ENCODE measurements at places on chromosomes 11 and 22.
A peak's percentile ranks its signal among the peaks of the same experiment; 100 is the strongest.

- DNase-seq = no peak
Observed at GRCh38 chr11:75554258-75555022, 7.6 kb upstream of the SERPINH1 start.

DNA sequence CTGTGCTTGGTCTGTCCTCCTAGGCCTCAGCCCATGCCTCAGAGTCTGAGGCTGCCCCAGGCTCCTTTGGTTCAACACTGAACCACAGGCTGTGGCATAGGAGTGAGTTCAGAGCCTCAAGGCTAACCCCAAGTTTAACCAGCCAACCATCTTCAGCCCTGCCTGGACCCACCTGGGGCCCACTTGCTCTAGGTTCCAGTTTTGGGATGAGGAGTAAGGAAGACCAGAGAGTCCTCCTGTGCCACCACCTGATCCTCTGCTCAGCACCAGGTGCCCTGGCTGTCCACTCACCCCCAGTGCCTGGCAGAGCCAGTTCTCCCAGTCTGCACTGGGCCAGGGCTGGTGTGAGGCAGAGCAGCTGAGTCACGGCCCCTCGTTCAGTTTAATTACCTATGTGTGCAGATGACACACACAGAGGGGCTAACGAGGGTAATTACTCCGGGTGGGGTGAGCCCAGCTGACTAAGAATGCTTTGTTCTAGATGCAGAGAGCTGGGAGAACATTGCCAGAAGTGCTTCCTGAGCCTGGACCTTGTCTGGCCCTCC is 12.0 kb upstream of the TMPRSS13 start:
- DNase-seq = no peak

GRCh38 chr11:64814712-64815187 is 4.4 kb upstream of the MEN1 start:
- no peak for DNase-seq

GRCh38 chr11:64444838-64445441 is 86.0 kb downstream of the RPS6KA4 start:
- DNase-seq = no peak

GRCh38 chr11:47136327-47136726 is 40.4 kb downstream of the ARFGAP2 start:
- no peak for DNase-seq

GRCh38 chr11:66957971-66958231 is 282 bp downstream of the PC start:
- no peak for DNase-seq

DNA sequence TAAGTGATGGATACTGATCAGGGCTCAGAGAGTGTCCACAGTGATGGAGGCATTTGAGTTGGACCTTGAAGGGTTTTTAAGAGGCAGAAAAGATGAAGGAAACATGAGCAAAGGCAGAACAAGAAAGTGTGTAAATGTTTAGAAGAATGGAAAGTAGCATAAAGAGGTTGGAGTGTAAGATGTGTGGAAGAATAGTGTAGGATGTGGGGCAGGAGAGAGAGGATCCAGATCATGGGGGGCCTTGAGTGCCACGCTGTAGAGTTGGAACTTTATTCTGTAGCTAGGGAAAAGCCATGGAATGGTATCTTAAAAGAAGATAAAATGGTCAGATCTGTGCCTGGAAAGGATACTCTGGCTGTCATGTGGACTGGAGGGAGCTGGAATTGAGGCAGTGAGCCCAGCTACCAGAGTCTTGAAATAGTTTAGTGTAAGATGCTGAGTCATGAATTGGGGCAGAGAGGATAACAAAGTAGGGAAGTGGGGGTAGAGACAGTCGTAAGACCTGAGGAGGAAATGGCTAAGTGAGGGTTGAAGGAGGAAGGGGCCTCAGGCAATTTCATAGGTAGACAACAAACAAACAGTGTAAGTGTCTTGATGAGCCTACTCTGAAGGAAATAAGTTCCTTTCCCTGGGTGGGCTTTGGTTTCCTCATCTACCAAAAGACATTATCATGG is 6.7 kb downstream of the KCNE3 start:
- DNase-seq = no peak

GRCh38 chr22:24926849-24927579 is 19.5 kb downstream of the LHFPL7 start:
- no peak for DNase-seq

- DNase-seq = no peak
Observed at GRCh38 chr11:9656864-9657263, 7.0 kb upstream of the SWAP70 start.

GRCh38 chr22:46858181-46858771 is 95.8 kb downstream of the TBC1D22A start:
- DNase-seq = no peak

DNA sequence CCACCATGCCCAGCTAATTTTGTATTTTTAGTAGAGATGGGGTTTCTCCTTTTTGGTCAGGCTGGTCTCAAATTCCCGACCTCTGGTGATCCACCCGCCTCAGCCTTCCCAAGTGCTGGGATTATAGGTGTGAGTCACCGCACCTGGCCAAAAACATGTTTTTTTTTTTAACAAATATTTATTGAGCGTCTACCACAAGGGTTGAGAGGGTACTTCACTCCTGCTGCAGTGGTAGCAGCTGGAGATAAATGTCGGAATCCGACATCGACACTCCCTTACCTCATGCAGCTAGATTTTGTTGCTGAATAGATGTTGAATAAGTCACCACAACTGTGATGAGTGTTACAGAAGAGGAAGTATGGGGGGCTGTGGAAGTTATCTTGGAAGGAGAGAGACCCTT is 971 bp downstream of the DNAJB13 start:
- no peak for DNase-seq

- DNase-seq = no peak
Observed at GRCh38 chr11:104657083-104657482, 241.2 kb downstream of the CASP12 start.

DNA sequence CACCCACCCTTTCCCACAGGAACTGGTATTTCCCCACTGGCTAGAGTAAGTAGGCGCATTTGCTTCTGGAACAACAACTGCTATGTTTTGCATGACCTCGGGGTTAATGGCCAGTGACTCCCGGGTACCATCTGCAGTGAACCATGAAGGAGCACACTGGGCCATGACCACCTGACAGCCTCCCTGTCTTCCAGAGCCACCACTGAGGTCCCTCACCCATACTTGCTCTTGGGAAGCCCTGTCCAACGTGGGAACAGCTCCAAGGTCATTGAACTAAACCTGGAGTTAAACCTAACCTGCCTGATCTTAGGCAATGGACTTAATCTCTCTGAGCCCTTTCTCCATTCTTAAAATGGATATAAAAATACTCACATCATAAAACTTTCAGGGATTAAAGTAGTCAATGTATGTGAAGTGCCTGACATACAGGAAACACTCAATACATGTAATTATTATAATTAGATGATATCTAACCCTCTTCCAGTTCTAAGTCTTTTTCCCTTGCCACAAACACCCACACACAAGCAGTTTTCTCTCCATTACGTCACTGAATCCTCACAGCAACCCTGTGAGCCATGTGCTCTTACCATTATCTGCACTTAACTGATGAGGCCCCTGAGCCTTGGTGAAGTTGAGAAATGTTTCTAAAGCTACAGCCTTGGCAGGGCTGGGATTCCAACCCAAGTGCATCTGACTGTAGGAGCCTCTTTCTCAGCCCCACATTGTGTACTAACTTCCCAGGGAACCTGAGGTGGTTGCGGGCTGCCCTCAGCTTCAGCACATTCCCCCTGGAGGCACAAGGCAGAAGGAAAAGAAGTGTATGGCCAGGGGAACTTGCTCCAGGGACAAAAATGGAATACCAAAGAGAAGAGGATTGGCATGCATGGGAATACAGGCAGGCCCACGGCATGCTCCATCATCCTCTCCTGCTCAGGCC is 74.5 kb upstream of the NCAM1 start:
- DNase-seq = no peak

GRCh38 chr11:103114836-103115235 is 5.6 kb downstream of the DYNC2H1 start:
- DNase-seq = no peak

- DNase-seq = no peak
Observed at GRCh38 chr11:14305649-14306048, 53.3 kb downstream of the RRAS2 start.

GRCh38 chr22:44442186-44442815 is 55.7 kb downstream of the RTL6 start:
- DNase-seq = no peak

DNA sequence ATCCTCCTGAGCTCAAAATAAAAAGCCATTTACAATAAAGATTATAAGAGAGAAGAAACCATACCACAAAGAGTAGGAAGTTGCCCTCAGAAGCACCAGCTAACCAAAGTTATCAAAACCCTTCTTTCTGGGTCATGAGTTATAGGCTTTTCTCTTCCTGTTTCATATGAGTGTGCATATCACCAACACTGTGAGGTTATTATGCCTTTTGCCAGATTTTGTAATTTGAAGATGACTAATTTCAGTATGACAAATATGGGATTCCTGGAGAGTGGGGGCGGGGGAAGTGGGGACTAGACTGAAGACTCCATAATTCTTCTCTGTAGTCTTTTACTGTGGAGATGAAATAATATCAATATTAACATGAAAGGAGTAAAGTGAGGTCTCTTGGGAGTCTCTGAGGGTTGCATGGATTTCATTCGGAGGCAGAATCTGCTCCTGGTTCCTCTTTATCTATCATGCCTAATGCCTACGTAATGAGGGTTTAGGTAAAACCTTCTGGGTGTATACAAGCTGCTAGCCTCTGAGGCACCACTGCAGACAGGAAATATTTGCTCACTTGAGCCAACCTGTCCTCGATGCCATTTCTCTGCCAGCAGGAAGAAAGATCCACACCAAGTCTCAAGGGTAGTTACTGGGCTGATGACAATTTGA is 2.1 kb downstream of the LPXN start:
- DNase-seq = peak; percentile 35

- DNase-seq = no peak
Observed at GRCh38 chr22:17706947-17707346, 67.3 kb downstream of the BID start.

DNA sequence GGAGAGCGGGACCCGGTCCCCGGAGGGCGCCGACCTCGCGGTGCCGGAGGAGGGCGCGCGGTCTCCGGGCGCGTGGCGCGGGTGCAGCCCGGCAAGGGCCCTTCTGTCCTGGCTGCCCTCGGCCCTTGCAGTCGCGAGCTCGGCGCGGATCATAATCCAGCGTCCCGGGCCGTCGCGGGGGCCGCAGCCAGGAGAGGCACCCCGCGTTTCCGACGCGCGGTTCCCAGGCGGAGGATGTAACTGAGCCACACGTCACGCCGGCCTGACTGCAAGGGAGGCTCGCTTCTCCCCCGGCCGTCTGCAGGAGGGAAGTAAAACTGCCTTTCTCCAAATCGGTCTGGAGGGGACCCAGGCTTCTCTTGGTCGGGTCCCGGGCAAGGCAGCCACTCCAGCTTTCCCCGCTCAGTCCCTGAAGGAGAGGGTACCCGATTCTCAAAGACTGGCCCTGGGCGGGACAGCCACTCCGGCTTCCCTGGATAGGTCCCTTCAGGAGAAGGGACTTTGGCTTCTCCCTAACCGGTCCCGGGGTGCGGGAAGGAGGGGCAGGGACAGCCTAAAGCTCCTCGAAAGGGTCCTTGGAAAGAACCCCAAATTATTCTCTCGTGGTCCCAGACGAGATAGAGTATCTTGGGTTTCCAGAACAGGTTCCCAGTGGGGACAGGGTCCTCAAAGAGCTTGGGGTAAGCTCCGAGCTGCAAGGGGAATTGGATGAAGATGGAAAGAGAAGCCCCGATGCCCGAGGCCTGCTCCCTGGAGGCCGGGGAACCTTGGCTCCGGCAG is 836 bp downstream of the SPON1 start:
- peak; percentile 13 for DNase-seq

DNA sequence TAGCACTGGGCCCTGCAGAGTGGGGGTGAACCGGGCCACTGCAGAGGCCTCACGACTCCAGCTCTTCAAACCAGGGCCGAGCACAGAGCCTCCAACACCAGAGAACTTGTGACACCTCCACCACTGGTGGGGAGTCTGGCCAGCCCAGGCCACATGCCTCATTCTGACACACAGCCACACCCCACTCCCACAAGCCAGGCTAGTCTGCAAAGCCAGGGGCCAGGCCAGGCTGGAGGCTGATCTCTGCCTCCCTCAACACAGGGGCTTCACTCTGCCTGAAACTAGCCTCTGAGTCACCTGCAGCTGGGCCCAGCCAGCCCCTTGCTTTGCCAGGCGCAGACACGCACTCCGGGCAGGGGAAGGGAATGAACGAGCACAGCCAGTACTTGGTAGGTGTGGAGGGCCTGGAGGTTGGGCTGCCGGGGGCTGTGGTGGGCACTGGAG is 102.9 kb downstream of the MED15 start:
- DNase-seq = no peak

DNA sequence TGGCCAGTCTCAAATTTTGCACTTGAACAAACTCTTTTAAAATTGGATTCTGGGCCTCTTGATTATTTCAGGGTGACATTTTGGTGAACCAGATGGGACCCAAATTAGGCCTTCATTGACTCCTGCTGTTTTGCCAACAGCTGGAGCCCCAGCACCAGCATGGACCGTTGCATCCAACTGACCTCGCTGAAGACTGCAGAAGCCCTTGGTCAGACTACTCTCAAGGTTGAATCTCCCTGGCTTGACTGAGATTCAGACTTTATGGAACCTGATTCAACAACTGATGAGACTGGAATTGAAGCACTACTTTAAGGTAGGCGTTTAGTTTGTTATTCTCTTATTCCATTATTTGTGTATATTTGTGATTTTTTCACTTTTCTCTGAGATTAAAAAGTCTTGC is 41.7 kb downstream of the NARS2 start:
- DNase-seq = no peak

- peak; percentile 61 for DNase-seq
Observed at GRCh38 chr11:65780770-65781151, at the start of gene AP5B1. Gene AP5B1, minus strand, starts transcription at chr11:65780976. Its CDS starts 385 bp downstream, at chr11:65780591.

GRCh38 chr11:125210066-125210465 is 45.5 kb downstream of the PKNOX2 start:
- no peak for DNase-seq

DNA sequence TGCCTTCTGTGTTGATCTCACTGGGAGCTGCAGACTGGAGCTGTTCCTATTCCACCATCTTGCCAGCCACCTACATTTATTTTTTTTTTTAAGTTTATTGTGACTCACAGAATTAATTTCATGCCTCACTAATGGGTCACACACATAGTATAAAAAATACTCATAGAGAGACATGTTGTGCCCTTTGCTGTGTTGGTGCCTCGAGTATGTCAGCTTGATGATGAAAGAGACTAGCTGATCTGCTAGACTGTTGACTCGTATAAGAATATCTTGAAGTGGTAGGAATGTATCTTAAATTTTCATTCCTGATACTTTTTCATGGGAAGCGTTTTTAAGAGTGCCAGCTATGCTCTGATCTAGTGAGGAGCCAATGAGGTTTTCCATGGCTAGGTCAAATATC is 28.6 kb upstream of the AMPD3 start:
- no peak for DNase-seq

- no peak for DNase-seq
Observed at GRCh38 chr22:44025171-44026065, 1.3 kb downstream of the PARVB start.

DNA sequence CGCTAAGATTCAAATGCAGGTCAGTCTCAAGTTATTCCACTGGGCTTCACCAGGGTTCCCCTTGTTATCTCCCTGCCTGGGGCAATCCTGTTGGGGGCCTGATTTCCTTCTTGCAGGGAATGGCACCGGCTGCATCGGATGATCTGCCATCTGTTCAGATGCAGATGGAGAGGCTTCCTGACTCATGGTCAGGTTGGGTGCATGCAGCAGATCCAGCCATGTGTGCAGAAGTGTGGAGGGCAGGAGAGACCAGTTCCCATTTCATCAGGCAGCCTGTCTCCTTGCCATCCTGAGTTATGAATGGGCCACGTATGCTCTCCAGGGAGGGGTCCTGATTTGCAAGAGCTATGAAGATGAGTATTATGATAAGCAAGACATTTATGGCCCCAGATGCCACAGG is 161.2 kb upstream of the PLET1 start:
- no peak for DNase-seq

GRCh38 chr11:128201801-128202200 is 385.6 kb downstream of the ETS1 start:
- DNase-seq = no peak
